ENCODE measurements at places on chromosomes 1 and 21. TPM values are rescaled to one million over a fixed set of nuclear protein-coding genes. Genes with fewer than 3 reads are reported as not detected.

GRCh38 chr21:31484219-31484618 lies 140.2 kb upstream of the TIAM1 start:
- no peak for DNase-seq
- H3K4me3 ChIP-seq: no peak overlapping the region
- H3K27me3 ChIP-seq: no peaks in the 10 kb centered on the region
- H3K36me3 ChIP-seq: no peaks in the 10 kb centered on the region

DNA sequence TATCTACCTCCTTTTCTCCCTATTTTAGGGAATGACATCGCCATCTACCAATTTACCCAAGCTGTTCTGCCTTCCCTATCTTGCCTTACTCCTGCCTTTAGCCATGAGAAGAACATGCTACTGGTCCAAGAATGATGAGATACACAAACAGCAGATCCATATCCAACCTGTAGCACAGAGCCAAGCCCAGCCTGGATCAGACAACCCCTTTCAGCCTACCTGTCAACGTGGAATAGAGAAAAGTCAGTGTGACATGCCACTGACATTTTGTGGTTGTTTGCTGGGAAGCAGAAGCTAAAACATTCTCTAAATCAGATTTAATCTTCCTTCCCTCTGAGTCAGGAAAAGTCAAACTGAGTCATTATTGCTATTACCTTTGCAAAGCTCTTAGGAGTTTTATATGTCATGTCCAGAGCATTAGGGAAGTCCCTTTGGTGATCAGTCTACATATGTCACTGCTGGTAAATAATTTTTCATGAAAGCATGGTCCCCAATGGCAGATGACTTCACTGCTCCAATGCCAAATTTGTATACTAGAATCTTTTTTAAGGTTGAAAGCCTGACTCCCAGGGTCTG lies 143.1 kb downstream of the TPR start:
- H3K4me3 ChIP-seq: no peak overlapping the region
- no peaks in the 10 kb centered on the region for H3K4me1 ChIP-seq
- H3K27me3 ChIP-seq: no peaks in the 10 kb centered on the region
- H3K27ac ChIP-seq: no peak overlapping the region

The MSH4 gene
- total RNA-seq: 0.34 TPM

The CENPL gene
- 8.5 TPM for total RNA-seq

The CDA gene
- 0.40 TPM for total RNA-seq
